NCI-H1694 treated with DMSO at 0.1 percent for 48 hours (cell line): ENCODE measurements at places on chromosomes 2 and 18.

DNA sequence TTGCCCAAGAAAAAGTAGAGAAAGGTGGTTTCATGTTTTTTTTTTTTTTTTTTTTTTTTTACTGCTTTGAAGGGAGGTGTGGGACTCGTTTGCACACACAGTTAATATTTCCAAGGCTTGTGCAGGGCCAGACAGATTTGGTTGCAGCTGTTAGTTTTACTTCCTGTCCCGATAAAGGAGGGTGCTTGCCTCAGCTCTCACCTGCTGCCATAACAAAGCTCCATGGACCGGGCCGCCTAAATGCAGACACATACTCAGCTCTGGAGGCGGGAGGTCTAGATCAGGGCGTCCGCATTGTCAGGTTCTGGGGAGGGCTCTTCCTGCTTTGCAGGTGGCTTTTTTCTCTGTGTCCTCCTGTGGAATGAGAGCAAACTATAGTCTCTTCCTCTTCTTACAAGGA lies 69.9 kb downstream of the ODC1 start:
- no peak for DNase-seq

GRCh38 chr2:104658904-104659591 lies 194.9 kb upstream of the POU3F3 start:
- DNase-seq: no peak

- no peak for DNase-seq
These were observed 127.5 kb upstream of the TMEM200C start for GRCh38 chr18:6022845-6023244.

DNA sequence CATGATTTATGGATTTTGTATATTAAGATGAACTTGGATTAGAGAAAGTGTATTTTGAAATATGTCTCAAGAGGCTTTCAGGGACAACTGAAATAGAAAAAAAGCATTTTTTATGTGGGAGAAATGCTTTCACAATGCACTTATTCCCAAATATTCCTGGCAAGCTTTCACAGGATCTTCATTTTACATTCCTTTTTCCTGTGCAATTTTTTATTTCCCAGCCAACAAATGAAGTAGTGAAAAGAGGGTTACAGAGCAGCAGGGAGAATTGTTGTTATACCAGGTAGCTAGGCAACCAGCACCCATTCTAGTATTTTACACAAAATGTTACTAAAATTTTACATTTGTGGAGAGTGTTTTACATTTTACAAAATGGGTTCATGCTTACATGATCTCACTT lies 167.0 kb upstream of the RPRM start:
- DNase-seq: no peak

- DNase-seq: no peak
These were observed 244.7 kb downstream of the CTNNA2 start for GRCh38 chr2:79757526-79757925.

DNA sequence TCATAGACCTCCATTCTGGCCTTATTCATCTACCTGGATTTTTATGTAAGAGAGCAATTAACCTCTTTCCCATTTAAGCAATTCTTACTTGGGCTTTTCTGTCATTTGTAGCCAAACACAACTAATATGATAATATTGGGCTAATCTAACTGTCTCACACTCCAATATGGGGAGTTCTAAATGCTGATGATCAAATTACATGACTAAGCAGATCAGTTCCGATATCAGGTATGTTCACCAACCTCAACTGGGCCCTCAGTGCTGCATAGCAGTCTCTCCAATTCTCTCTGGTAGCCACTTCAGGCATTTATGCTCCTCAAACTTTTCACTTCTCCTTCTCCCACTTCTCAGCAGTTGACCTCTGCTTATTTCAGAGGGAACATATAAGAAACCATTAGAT lies 61.0 kb upstream of the VPS54 start:
- DNase-seq: no peak

DNA sequence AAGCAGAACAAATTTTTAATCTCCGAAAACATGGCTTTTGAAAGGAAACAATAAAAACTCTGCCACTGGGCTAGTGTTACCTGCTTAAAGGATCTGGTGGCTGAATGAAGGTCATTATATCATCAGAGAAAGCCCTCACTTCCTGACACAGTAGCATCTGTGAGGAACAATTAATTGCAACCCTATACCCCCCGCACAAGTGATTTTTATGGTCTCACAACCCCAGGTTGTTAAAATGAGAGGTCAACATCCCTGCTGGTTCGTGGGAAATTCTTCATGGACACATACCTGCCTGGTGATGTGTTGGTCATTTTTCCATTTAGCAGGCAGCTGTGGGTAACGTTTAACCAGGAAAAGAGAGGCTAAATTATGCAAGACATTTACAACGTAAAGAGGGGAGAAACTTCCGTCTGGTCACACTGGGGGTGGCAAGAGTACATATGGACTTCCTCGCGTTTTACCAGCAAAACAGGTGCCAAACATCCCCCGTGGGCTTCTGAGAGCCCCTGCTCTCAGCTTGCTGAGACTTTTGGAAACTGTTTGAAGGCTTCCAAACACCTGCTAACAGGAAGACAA lies 29.2 kb downstream of the NIFK start:
- no peak for DNase-seq

DNA sequence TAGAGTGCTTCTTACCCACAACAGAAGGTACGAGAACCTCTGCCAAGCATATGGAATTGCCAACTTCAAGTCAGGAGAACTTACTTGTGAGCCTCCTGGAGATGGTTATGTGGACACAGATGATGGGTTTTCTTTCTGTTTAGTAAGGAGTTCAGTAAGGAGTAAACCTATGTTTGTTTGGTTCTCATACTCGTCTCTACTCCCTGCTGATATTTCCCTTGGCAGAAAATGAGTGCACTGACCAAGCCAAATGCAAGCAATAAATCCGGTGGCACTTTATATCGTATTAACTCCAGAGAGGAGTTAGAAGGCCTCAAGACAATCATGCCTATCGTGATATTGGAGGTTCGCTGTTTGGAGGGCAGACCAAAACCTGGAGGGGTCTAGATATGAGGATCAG lies 83.2 kb upstream of the CYP1B1 start:
- DNase-seq: no peak

DNA sequence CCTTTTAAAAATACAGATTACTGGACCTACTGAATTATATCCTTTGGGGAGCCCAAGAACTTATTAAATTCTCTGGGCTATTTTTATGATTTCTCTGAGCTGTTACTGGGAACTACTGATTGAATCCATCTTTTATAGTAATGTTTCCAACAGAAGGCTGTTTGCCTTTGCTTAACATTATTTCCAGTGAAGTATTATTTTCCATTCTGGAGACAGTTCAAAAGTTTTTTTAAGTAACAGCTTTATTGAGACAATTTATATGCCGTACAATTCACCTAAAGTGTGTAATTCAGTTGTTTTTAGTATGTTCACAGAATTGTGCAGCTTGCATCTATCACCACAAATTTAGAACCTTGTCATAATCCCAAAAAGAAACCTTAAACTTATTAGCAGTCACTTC lies 100.6 kb downstream of the BABAM2 start:
- no peak for DNase-seq
